ENCODE measurements at places on chromosomes 4 and X.

- DNase-seq: no peak
These were observed 155.8 kb upstream of the HAND2 start for GRCh38 chr4:173685831-173686210.

DNA sequence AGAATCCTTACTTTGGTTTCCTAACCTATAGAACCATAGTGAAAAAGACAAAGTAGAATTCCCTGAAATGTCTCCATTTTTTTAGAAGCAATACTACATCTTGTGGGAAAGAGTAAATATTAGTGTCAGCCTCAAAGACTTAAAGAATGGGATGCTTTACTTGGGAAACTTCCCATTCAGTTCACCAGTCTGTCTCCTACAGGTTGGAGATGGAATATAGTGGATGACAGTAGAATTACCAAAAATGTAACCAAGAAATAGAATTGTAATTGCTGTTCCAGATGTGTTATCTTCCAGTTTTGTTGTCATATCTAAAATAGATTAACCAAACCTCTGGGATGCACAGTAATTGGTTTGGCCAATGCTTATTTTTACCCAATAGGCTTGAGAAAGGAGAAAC lies 338.6 kb upstream of the GRID2 start:
- no peak for DNase-seq

DNA sequence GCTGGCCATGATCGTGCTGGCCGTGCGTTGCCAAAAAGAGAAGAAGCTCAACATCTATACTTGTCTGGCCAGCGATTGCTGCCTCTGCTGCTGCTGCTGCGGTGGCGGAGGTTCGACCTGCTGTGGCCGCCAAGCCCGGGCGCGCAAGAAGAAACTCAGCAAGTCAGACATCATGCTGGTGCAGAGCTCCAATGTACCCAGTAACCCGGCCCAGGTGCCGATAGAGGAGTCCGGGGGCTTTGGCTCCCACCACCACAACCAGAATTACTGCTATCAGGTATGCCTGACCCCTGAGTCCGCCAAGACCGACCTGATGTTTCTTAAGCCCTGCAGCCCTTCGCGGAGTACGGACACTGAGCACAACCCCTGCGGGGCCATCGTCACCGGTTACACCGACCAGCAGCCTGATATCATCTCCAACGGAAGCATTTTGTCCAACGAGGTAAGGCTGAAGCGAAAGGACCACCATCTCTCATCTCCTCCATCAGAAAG lies 3.3 kb downstream of the PCDH10 start:
- no peak for DNase-seq

- no peak for DNase-seq
These were observed 8.4 kb downstream of the NIPAL1 start for GRCh38 chr4:48025005-48025404.

GRCh38 chr4:89300060-89300459 lies 7.5 kb downstream of the GPRIN3 start:
- DNase-seq: no peak

DNA sequence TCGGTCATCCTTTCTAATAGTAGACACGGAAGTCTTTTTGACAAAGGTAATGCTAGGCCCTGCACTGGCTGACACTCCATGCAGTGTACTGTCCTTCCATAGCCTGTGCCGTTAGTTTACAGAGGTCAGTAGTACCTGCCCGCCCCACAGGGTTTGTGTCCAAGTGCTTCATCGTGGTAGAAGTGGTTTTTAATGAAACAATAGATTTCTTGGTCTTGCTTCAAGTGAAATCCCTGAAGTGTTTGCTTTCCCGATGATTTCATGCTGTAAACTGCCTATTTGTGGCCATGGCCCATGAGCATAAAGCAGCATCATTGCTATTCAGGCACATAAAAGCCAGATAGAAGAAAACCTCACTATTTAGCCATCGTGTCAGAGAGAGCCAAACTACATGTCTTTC lies 139.3 kb downstream of the GPR143 start:
- DNase-seq: no peak

GRCh38 chr4:152540293-152540674 lies 4.4 kb upstream of the FBXW7 start:
- no peak for DNase-seq

DNA sequence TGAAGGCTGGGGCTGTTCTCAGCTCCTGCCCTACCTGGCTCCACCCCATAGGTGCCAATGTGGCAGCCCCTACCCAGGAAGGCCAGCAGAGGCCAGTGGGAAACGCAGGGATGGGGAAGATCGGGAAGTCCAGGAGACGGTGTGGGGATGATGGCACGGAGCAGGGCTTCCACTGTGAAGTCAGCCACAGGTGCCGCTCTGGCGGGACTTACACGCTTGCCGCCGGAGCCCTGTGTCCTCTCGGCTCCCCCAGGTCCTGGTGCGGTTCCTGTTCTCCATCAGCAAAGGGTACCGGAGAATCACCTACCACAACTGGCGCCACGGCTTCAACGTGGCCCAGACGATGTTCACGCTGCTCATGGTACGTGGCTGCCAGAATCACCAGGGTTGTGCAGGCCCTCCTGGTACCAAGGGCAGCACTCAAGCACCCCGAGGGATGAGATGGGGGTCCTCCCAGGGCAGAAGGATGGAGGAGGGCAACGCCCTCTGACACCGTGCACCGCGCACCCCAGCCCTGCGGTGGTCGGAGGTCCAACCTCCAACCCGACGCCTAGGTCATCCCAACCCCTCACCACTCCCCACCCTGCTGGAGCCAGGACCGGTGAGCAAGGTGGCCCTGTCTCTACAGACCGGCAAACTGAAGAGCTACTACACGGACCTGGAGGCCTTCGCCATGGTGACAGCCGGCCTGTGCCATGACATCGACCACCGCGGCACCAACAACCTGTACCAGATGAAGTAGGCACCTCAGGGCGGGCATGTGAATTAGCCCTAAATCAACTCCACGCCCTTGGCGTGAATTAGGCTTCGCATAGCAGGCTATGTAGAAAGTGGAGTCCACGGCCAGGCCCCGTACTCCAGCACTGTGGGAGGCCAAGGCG lies 12.0 kb downstream of the ATP5ME start:
- DNase-seq: no peak

GRCh38 chrX:46234775-46235174 lies 310.4 kb downstream of the ZNF674 start:
- DNase-seq: no peak

- no peak for DNase-seq
These were observed 8.3 kb upstream of the STBD1 start for GRCh38 chr4:76298227-76298626.

DNA sequence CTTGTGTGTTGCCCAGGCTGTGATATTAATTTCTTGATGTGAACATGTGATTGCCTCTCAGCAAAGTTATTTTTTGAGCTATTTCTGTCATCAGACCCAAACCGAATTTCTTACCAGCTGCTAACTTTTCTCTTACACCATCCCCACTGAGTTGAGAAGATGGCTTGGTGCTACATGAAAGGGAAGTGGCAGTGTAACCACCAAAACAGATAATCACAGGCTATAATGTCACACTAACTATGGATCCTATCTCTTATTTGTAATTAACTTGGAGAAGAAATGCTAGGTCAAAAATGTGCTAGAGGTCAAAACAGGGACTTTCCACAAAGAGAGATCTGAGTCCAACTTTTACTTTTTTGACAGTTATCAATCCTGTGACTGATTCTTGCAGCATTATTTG lies 43.8 kb downstream of the ELOVL6 start:
- no peak for DNase-seq

DNA sequence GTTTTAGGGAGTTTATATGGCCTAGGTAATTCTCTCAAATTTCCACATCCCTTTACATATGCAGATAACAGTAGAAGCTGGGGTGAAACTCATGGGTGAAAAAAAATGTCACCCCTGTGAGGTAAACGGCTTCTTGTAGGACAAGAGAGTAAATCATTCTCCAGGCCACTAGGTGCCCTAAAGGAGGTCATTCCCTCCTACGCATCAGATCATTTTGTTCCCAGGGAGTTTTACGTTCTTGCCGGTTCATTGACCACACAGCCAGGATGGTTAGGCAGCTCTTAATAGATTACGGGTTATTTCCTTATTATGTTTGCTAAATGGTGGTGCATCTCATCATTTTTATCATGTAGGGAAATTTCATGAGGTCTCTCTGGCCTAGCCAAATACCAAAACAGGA lies 225.8 kb upstream of the NOCT start:
- DNase-seq: no peak

DNA sequence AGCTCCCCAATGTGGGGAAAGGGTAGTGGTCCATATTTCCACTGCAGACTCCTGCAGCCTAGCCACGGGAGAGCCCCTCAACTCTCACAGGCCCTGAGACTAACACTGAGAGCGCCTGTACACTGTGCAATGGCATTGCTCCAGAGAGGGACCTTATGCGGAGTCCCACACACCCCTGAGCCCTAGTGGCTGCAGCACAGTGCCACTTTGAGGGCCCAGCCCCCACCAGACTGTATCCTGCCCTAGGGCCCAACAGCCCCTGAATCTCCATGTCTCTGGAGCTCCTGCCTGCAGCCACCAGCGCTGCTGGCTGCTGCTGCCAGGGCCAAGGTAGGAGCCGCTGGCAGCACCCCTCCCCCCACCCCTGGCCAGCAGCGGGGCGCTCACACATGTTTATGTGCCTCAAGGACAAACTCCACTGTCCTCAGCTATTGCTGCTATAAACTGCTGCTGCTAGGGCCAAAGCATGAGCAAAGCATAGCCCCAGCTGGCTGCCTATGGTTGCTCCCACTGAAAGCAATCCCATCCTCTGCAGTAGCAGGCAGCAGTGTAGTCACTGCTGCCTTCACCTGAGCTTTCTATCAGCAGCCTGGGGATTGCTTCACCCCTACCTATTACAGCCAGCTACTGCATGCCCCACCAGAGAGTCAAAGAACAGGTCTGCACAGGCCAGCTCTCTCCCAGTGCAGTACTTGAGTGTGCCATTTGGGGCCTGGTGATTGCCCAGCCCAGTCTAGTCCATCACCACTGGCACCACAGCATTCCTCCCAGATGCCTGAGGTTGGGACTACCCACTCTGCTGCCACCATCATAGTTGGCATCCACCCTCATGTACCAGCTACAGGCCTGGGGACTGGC lies 24.3 kb downstream of the TMEM154 start:
- no peak for DNase-seq

- no peak for DNase-seq
These were observed 81.4 kb upstream of the STIM2 start for GRCh38 chr4:26779224-26779623.

GRCh38 chr4:166003811-166004210 lies 130.8 kb downstream of the TLL1 start:
- DNase-seq: no peak
